NT2/D1 (cell line): ENCODE measurements at places on chromosomes 1 and 21.

DNA sequence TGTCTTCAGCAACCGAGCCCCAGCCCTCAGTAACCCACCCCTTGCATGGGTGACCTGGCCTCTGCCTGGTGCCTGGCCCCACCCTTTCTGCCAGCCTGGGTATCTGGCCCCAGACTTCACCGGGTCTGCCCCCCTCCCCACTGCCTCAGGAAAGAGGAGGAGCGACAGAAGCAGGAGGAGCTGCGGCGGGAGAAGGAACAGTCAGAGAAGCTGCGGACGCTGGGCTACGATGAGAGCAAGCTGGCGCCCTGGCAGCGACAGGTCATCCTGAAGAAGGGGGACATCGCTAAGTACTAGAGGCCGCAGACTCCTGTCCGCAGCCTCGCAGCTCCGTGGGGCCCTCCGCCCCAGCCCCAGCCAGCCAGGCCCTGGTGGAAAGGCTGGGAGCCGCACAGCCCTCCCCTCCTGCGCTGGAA is 6.1 kb downstream of the TNFRSF25 start:
- DNase-seq = no peak

GRCh38 chr1:182368903-182369302 is 22.7 kb downstream of the GLUL start:
- DNase-seq = no peak

DNA sequence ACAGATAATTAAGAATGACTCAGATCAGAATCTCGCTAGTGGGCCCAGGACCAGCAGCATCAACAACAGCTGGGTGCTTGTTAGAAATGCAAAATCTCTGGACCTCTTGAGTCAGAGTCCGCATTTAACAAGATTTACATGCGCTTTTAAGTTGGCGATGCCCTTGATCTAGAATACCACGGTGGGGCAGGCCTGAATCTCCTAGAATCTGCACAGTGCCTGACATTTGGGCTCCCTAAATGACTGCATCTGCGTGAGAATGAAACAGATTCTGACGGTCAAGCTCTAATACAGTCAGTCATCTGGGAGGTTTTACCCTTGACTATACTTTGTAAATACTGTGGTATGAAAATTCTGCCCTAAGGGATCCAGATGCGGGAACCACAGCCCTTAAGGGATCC is 17.2 kb upstream of the RAB29 start:
- DNase-seq = no peak

DNA sequence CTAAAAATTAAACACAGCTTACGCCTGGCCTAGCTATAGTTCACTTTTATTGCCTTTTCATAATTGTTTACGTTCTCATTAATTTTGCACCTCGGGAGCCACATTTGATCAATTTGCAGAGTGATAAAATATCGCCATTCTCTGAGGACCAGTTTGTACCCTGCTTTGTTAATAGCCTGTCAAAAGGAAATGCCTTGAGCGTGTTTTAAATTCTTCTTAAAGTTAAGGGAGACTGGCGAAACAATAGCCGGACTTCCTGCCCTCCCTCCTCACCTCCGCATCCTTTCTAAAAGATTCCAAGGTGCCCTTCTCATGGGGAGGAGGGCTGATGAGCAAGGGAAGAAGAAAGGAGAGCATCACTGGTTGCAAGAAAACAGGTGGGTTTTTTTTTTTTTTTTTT is 271.6 kb downstream of the KCNJ6 start:
- DNase-seq = no peak

DNA sequence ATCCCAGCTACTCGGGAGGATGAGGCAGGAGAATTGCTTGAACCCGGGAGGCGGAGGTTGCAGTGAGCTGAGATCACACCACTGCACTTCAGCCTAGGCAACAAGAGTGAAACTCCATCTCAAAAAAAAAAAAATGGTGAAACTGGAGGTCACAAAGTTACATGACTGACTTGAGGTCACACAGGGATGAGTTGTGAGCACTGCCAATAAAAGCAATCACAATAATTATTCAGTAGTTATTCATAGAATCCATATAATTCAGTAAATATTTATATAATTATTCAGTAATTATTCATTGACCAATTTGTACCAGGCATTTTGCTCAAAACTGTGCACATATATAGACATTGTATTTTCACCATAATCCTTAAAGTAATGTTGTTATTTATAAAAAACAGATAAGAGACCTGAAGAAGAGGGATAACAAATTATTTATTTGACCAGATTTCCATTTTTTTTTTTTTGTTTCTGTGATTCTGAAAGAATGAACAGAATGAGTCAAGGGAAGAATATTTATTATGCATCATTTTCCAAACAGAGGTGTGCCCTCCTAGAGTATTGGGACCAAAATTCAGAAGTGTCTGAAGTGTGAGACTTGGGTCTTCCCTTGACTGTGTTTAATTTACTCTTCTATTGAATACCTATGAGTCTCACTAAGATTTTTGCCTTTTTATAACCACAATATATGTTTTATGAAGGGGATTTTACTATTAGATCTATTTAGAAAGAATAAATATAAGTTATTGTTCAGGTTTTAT is 43.0 kb downstream of the PRKAB2 start:
- DNase-seq = no peak

GRCh38 chr1:111559736-111560279 is 56.4 kb upstream of the ADORA3 start:
- DNase-seq = no peak

DNA sequence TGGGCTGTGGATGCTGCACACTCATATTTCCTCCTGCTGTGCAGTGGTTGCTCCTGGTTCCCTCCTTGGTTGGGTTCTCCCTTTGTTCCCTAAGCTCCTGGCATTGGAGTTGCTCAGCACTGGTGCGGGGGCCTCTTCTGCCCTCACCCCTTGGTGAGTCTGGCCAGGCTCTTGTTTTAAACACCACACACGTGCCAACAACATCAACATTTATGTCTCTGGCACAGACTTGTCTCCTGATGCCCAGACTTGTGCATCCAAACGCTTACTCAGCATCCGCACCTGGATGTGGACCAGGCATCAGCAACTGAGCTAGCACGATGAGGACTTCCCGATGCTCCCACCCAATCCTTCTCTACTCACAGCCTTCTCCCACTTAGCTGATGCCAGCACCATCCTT is 627.6 kb downstream of the NPHP4 start:
- DNase-seq = no peak

- peak; percentile 61 for DNase-seq
Observed at GRCh38 chr1:23772049-23772853, 6.0 kb upstream of the PITHD1 start.
